ENCODE measurements at places on chromosomes 2 and 18.

DNA sequence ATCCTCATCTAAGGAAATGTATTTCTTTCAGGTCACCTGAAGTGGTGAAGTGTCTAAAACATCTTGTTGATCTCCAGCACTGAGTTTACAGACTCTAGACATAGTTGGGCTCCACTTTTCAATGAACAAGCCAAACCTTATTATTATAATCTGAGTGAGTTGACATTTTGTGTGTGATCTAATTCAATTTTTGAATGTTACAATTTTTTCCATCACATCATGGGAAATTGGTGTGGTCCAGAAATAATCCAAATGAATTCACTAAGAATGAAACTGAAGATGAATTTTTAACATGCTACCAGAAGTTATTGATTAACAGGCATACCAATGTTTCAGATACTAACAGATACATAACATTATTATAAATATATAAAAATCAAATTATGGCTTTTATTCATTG is 75.6 kb upstream of the EFEMP1 start:
- DNase-seq = no peak

GRCh38 chr18:433960-434359 is 66.5 kb downstream of the COLEC12 start:
- no peak for DNase-seq

DNA sequence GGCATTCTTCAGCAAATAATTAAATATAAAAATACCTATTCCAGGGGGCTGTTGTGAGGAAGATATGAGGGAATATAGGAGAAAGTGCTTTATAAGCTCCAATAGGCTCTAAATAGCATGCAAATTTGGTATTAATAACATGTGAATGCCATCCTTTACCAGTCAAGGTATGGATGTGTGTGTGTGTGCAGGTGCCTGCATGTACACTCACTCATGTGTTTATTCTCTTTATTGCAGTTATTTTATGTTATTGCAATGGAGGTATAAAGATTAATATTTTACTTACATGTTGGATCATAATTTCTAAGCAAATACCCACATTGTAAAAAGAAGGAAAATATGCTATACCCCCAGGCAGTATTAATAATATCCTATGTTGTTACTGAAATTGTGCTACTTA is 1093.0 kb upstream of the GYPC start:
- no peak for DNase-seq

DNA sequence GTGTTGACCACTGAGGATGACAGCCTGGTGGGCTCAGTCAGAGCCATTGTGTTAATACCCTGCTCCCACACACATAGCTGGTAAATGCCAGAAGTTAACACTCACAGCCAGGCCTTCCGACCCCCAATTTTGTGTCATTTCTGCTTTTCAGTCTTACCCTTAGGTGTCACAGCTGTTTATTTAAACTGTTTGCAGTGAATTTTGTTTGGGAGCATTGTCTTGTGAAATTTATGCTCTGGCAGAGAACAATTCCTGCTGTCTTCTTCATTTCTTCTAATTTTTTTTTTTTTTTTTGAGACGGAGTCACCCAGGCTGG is 8.2 kb downstream of the LPIN1 start:
- no peak for DNase-seq

- DNase-seq = no peak
Measured at GRCh38 chr2:165499131-165499530, 29.6 kb downstream of the CSRNP3 start.

DNA sequence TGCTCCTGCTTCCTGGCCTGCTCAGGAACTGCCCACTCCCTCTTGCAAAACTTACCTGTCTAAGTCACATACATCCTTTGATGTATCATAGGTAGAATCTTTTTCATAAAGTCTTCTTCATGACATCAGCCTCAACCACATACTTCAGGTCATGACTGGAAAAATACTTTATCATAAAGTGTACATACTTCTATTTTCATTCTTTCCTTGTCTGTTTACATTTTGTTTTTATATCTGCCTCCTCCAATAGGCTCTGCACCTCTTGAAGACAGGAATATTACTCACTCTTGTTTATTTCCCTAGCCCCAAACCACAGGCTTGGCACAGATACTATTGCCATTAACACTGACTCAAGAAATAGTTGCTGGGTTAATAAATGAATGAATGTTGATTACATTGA is 43.6 kb upstream of the ZNF804A start:
- DNase-seq = no peak
